ENCODE measurements at places on chromosomes 3 and 15.
A peak's percentile ranks its signal among the peaks of the same experiment; 100 is the strongest.

DNA sequence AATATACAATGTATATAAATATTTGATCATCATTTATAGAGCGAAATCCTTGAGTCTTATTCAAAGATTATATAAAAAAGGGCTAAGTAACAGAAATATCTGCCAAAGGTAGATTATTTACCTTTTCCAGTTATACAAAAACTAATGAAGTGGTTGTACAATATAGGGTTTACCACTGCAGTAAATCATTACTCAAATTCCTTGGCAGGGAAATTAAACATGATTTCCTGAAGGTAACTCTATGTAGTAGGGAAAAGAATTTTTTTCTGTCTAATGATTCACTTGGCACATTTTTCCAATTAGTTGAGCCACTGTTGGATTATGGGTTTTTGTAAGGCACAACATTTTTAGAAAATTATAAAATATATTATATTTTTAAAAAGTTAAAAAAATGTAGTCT, 129.6 kb downstream of the NR2F2 start:
- DNase-seq, result no peak

DNA sequence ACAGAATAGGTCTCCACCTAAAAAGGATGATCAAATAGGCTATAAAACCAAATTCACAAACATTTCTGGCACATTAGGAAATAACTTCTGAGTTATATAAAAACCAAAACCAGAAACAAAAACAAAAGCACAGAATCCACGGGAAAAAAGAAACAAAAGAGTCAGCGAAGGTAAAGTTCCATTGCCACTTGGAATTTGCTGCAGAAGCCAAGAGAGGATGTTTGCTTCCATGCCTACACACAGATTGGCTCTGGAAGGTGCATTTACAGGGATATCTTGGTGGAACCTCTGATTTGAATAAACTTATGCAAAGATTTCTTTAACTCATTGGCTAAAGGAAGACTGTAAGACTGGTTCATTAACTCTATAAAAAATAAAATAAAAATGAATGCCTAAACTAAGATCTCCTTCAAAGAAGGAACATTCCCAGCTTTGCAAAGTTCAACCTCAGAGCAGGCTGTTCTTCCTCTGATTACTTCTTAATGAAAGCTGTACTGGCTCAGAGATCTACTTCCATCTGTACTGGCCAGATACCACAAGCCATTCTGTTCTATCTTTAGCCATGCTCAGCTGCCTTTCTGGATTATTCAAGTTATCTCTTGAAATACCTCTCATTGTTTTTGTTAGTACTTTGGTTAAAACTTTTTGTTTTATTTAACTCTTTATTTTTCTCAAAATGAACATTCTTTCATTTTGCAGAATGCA, 537.5 kb upstream of the CCDC54 start:
- no peak for DNase-seq

DNA sequence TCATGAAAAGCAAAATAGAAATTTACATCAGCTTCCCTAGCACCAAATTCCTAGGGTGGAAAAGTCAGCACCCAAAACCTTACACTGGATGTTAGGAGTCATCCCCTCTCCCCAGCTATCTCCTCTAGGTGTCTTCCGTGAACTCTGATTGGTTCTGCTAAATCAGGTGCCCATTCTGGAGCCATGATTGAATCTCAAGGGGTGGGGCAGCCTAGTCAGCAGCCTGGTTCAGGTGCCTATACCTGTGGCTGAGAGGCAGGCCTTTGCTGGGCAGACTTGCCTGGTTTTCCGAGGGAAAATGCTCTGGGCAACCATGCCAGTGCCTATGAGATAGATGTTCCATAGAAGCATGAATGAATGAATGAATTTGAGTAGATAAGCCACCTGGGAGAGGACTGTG, 336.7 kb downstream of the LRTM1 start:
- no peak for DNase-seq

- DNase-seq, result no peak
These were observed 68.9 kb downstream of the PLD1 start for GRCh38 chr3:171741377-171741776.

DNA sequence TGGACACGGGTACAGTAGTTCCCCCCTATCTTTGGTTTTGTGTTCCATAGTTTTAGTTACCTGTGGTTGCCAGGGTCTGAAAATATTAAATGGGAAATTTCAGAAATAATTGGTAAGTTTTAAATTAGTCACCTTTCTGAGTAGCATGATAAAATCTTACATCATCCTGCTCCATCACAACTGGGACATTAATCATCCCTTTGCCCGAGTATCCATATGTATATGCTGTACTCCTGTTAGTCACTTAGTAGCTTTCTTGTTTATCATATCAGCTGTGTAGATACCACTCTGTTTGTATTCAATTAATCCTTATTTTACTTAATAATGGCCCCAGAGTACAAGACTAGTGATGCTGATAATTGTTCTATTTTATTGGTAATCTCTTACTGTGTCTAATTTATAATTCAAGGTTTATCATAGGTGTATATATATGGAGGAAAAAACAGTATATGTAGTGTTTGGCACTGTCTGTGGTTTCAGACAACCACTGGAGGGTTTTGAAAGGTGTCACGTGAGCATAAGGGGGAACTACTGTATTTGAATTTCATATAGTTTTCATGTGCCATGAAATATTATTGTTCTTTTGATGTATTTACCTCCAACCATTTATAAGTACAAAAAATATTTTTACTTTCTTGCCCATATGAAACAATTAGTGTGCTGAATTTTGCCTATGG, 41.4 kb downstream of the CTDSPL2 start:
- DNase-seq, result peak; percentile 74

- peak; percentile 77 for DNase-seq
These were observed 1.9 kb downstream of the ARHGAP31 start for GRCh38 chr3:119295816-119296726.

DNA sequence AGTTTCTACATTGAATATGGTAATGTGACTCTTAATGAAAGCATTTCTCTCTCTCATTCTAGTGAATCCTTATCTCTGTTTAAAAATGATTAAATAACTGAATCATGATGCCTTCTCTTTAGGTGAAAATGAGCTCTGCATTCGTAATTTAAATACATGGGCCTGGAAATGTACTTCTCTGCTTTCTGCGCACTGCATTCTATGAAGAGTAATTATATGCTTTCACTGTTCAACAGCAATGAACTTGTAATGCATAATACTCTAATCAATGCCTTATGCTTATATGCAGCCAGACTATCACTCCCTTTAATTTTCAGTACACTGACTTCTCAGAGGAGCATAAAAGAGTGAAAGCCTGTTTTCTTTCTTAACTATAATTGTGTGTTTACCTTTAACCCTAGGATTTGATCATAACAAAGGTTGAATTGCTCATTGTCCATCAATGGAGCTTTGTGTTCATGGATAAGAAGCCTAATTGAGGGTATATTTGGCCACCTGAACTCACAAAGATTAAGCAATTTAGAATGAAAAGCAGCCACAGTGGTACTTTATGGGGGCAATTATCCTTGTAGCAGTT, 330.8 kb upstream of the PDZRN3 start:
- no peak for DNase-seq

- DNase-seq, result peak; percentile 22
These were observed 1.4 kb downstream of the FYTTD1 start for GRCh38 chr3:197750858-197751737.

All from fibroblast of skin of abdomen (primary cell).